ENCODE measurements at places on chromosomes 3 and 15.

DNA sequence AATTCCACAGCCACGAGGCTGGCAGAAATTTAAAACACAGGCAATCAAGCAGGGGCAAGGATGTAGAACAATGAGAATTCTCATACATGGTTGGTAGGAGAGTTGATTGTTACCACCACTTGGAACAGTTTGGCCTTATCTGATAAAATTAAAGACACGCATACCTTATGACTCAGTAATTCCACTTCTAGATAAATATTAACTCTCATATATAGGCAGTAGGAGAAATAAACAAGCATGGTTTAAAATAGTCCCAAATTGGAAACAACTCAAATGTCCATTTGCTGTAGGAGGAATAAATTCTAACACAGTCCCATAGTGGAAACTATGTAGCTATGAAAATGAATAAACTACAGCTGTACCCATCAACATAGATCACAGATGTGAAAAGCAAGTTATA lies 42.3 kb upstream of the USP3 start:
- no peak for DNase-seq

DNA sequence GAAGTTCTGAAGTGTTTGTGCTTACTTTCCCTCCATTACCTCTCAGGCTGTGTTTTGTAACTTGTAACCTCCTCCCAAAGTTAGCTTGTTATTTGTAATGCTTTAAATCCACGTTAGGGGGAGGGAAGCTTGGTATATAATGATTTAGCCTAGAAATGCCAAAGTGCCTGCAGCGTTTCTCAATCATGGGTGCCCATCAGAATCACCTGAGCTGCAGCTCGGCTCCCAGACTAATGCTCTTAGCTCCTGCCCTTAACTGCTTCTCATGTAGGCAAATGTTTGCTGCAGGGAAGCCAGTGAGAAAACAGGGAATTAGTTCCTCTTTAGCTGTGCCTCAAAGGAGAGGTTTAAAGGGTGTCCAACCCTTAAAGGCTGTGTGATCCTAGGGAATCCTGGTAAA lies 219.2 kb upstream of the NAALADL2 start:
- DNase-seq, result no peak

GRCh38 chr15:63046917-63047760 lies 4.6 kb downstream of the TPM1 start:
- no peak for DNase-seq

DNA sequence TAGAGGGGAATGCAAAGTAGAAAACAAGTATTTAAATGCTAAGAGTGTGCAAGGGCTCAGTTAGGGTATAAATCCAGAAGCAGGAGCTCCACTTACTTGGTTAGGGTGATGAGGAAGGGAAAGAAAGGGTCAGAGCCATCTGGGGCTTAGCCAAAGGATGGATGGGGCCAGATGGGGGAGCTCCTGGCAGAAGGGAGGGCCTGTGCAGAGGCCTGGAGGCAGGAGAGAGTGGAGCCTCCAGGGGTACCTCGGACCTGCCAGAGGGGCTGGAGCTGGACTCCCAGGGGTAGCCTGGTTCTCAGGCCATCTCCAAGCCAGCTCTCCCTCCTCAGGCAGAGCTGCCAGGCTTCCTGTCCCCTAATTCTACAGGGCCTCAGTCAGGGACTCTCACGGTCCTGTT lies 506.3 kb downstream of the SHQ1 start:
- DNase-seq, result no peak

- DNase-seq, result no peak
Measured at GRCh38 chr15:96339619-96340347, 9.3 kb downstream of the NR2F2 start.

DNA sequence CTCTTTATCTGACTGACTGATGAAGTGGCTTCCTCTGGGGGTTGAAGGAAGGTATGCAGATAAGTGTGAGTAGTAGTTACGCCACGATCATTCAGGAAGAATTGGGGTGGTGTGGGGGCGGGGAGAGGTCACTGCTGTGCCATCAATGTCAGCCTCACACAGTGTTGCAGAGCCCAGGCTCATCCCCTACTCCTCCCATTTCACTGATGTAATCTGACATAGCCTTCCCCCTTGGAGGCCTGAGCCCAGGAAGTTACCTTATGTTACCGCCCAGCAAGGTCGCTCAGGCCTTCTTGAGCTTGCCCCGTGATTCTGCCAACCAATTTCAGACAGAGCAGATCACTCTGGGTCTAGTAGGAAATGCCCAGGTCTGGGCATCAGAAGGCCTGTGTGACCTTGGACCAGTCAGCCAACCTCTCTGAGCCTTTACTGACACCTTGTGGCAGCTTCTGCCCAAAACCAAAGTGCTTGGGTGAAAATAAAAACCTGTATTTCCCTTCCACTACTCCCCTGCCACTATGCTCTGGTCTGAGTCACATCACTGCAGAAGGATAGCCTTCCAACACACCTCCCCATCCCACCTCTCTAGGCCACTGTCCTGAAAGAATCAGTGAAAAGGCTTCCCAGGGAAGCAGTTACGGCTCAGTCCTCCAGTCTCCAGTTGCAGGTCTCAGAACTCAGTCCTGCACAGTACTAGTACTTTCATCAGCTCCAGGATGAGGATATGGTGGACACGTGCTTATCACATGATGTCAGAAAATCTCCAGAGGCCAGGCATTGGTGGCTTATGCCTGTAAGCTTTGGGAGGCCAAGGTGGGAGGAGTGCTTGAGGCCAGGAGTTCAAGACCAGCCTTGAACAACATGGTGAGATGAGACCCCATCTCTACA lies 28.1 kb upstream of the INSYN1 start:
- DNase-seq, result no peak

GRCh38 chr3:143970773-143971358 lies 757 bp upstream of the DIPK2A start:
- DNase-seq, result no peak

GRCh38 chr15:48887144-48887543 lies 9.2 kb downstream of the EID1 start:
- DNase-seq, result no peak

GRCh38 chr3:110343945-110344344 lies 727.7 kb upstream of the NECTIN3 start:
- no peak for DNase-seq

GRCh38 chr15:61501815-61502389 lies 272.8 kb upstream of the RORA start:
- no peak for DNase-seq

GRCh38 chr3:11583638-11584046 lies 60.1 kb downstream of the VGLL4 start:
- no peak for DNase-seq

DNA sequence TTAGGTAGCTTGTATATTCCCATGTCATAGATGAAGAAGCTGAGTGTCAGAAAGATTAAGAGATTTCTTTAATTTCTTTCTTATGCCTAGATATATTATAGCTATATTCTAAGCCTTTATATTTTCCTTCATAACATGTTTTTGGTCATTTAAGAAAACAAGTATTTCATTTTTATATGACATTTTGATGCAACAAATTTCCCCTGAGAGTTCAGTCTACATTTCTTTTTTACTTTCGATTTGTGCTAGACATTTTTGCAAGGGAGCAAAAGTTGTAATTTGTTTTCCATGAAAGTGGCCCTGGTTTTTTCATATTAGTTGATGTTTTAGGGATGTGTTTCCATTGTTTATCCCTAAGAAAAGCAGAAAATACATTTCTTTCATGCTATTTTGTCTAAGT lies 344.9 kb downstream of the NLGN1 start:
- no peak for DNase-seq

GRCh38 chr3:55620351-55621025 lies 133.4 kb upstream of the WNT5A start:
- DNase-seq, result no peak

DNA sequence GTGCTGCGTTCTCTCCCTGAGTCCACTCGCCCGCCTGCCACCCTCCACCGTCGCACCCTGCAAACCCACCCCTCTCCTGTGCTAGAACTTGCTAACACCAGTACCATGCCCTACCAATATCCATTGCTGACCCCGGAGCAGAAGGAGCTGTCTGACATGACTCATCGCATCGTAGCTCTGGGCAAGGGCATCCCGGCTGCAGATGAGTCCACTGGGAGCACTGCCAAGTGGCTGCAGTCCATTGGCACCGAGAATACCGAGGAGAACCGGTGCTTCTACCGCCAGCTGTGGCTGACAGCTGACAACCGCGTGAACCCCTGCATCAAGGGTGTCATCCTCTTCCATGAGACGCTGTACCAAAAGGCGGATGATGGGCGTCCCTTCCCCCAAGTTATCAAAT lies 4.9 kb upstream of the ALAS1 start:
- no peak for DNase-seq

- DNase-seq, result peak; percentile 41
Measured at GRCh38 chr3:194396859-194397756, 2.0 kb downstream of the GP5 start.

DNA sequence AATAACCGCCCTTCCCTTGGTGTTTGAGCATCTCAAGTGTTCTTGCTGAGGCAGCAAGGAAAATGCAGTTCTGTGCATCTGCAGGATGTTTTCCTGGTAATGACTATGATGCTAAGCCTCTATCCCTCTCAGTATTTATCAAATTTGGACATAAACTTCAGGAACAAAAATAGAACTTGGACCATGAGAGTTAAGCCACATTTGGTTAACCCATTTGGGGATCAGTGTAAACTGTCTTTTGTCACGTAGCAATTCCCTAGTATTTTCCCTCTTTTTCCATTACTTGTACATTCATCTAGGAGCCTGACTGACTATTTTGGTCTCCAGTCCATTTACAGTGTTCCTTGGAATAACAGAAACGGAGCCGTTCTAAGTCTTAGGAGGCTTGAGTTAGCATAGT lies 250.8 kb downstream of the RBMS3 start:
- no peak for DNase-seq

- no peak for DNase-seq
Measured at GRCh38 chr3:3633761-3634160, 165.5 kb upstream of the LRRN1 start.

GRCh38 chr15:63636518-63637061 lies 39.4 kb downstream of the FBXL22 start:
- no peak for DNase-seq

- peak; percentile 67 for DNase-seq
Measured at GRCh38 chr3:13884851-13885703, 5.2 kb upstream of the WNT7A start.

GRCh38 chr15:97522347-97522746 lies 438.2 kb upstream of the ARRDC4 start:
- no peak for DNase-seq

- DNase-seq, result no peak
Measured at GRCh38 chr3:48765376-48765775, 48.4 kb upstream of the IP6K2 start.

DNA sequence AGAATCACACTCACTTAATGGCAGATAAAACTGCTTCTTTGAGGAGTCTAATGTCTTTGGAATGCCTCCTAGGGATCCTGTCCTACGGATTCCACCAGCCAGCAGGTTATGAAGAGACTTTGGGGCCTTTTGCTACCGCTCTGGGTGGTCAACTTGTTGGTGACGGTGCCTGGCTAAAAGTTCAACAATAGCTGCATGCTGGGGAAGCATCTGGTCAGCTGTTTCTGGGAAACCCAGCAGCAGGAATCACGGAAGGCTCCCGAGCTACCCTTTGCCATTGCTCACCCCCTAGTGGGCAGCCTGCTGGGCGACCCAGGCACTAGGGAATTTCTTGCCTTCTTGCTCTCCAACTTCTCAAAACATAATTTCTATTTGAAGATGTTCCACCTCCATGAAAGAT lies 263.3 kb downstream of the NEK10 start:
- no peak for DNase-seq

DNA sequence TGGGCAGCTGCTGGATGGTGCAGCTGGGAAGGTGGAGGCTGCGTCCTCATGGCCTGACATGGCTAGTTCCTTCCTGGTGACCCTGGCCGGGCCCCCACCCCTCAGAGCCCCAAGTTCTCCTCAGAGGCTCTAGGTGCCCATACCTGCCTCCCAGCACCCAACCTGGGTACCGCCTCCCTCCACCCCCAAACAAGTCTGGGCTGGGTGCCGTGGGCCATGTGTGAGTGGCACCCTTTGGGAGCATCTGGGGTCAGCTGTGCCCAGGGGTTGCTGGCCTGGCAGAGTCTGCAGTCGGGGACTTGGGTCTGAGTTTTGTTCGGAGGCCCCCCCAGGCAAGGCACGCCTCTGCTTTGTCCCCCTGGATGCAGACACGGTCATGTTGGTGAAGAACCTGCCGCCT lies 10.5 kb downstream of the PLXNA1 start:
- no peak for DNase-seq

GRCh38 chr15:64911311-64912186 lies at the start of gene ANKDD1A:
Gene ANKDD1A (plus strand): TSS chr15:64911902. CDS start chr15:64911931, 29 bp downstream.
- peak; percentile 41 for DNase-seq

DNA sequence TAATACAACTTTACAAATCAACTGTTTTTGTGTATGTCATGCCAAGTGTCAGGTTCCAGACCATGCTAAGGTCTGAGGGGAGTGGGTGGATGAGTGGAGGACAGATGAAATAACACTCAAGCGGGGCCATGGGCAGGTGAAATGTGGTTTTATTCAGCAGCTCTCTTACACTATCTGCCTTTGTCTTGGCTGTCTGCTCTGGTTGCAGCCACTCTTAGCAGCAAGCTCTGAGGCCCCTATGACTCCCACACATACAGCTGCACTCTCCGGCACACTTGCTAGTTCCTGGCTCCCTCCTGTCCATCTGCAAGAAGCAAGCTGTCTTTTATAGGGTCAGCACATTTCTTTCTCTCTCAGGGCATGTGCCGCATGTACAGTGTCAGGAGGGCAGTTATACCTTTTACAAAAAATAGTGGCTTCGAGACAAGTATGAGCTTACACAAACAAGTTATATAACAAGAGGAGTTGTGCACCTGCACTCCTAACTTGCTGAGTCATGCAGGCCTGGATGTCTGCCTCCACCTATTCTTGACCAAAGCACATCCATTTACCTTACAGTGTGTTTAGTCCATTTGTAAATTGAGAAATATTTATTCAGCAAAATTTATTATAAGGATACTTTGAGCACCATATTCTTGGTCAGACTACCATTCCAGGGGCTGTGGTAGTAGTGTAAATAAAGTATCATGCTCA lies 683.7 kb upstream of the CBLB start:
- no peak for DNase-seq

GRCh38 chr3:69558912-69559311 lies 173.0 kb upstream of the FRMD4B start:
- DNase-seq, result no peak

- DNase-seq, result no peak
Measured at GRCh38 chr15:27482287-27482686, 511.3 kb downstream of the GABRG3 start.

DNA sequence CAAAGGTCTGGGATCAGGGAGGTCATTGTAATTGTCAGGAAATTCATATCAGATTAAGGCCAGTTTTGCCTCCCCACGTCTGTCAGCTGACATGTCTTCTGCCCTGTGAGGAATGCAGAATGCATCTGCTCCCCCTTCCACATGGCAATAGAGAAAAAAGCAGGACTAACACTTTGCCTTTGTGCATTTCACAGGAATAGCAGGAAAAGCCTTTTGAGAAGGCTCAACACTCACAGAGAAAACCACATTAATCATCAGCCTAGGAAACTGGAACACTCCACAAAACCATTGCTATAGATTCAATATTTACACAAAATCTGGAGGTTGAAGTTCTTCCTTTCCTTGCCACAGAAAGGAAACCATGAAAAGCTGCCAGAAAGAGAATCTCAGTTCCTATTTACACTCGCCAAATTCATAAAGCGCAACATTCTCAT lies 165.2 kb upstream of the HES1 start:
- DNase-seq, result no peak

GRCh38 chr3:177567833-177568232 lies 370.6 kb upstream of the TBL1XR1 start:
- no peak for DNase-seq

Data from thymus (tissue), 14 donors.